SW480 (cell line): ENCODE measurements at places on chromosomes 6 and 20.
A peak's percentile ranks its signal among the peaks of the same experiment; 100 is the strongest.

DNA sequence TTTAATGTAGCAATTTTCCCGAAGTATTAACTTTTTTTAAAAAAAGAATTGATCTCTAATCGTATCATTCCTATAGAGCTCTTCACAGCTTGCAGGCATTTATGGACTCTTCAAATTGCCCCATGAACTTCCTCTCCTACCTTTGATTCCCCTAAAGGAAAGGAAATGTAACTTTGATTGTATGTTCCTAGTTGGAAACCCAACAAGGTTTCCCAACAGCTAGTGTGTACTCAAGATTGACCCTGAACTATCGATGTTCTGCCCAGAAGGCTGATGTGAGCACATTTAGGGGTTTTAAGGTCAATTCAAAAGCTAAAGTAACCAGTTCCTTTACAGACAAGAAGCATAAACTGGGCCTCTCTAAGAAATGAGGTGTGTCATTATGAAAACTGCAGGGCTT, 491.7 kb downstream of the PTPRT start:
- no peak for DNase-seq

- DNase-seq, result no peak
These were observed 69.9 kb upstream of the BTBD3 start for GRCh38 chr20:11847827-11848226.

DNA sequence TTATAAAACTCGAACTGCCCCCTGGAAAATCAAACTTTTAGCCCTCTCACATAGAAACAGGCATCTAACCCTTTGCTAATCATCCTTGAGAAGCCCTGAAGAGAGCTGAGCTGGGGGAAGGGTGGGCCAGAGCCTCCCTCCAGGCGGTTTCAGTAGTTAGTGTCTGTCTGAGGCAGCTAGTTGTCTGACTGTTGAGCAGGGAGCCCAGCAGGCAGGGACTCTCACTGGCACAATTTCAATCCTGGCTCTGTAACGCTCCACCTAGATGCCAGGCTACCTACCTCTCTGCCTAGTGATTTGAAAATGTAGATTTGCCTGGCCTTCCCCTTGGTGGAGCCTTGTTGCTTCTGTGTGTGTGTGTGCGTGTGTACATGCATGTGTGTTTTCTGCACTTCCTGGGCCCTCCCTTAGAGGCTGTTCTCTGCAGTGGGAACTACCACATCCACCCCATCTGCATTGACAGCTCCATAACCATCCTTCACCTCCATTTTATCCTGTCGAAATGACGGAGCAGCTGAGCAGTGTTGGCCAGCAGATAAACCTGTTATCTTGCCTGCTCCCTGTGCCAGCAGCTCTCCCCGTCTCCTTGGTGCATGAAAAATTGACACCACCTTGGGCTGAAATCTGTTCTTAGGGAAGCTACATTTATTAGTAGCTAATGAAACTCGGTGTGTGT, 69.6 kb upstream of the VSTM2L start:
- DNase-seq, result no peak

- no peak for DNase-seq
These were observed 20.1 kb downstream of the SRC start for GRCh38 chr20:37365760-37366638.

GRCh38 chr6:22670605-22671004, 101.2 kb downstream of the HDGFL1 start:
- DNase-seq, result no peak

DNA sequence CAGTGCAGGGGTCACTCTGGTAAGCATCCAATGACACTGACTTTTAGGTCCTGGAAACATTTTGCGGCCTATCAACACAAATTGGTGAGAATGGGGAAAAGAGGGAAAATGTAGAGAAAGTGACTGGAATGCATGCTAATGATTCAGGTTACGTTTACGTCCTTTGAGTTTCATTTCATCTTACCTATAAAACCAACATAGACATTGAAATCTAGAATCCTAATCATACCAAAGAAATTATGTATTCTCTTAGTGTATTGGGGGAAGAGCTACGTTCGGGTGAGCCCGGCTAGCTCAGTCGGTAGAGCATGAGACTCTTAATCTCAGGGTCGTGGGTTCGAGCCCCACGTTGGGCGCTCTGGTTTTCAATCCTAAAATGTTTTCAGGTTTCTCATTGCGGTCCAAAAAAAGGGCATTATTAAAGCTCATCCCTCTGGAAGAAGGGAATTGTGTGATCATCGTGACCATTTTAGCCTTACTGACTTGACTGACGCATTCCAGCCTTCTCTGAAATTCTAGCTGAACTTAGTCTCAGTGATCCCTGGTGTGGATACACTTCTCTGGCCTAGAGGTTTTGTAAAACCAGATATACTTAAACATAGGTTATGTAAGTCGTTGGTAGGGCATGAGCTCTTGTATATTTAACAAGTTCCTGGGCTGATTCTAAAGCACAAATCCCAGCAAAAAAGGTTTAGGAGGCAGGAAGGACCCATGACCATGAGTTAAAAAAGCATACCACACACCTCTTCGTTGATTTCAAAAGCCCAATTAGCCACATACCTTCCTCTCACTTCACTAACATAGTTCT, 18.3 kb downstream of the HMGN4 start:
- DNase-seq, result peak; percentile 57

- no peak for DNase-seq
These were observed 213.0 kb downstream of the FRK start for GRCh38 chr6:115847671-115848070.

DNA sequence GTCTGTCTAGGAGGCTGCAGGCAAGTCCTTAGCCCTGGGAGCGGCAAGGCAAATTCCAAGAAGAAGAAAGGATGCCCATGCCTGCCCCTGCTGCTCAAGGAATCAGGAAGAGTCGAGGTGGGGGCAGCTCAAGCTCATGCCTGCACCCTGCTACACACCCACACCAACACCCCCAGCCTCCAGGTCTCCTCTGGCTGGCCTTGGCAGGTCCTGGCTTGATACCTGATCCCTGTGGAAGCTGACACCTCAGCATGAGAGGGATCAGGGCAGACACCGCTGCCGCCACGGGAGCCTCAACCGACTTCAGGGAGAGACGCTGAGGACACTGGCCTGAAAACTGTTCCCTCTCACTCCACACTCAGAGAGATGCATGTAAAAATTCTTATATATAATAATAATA, 35.5 kb upstream of the MAFB start:
- DNase-seq, result no peak

DNA sequence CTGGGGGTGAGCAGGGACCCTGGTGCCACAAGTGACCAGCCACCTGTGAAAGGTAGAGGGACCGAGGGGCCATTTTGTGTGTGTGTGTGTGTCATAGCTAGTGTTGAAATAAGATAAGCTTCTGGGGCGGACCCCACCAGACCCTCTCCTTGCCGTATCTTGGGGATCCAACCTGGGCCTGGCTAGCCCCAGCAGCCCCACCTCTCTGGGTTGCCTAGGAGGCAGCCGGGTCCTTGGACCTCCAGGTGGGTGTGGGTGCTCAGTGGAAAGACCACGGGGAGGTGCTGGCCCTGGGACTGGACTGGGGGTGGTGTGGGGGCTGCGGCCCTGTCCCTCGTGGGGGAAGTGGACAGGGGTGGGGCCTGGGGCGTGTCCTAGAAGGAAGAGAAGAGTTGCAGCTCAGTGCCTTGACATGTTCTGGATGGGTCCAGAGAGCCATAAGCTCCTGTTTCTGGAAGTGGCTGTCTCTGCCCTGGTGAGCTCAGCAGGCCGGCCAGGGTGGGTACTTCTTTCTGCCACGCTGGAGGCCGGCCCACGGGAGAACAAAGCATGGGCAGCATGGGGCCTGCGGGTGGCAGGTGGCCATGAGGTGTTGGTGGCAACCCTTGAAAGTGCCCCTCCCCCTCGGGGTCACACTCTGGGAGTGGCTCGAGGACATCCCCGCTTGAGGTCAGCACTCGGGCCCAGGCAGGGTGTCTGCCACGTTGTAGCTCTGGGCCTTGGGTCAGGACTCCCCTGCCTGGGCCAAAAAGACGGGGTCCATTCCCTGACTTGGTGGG, 8.4 kb downstream of the RBBP8NL start:
- DNase-seq, result no peak
